B cell (primary cell): ENCODE measurements at places on chromosomes 7 and 10. TPM values are rescaled to one million over a fixed set of nuclear protein-coding genes. Genes with fewer than 3 reads are reported as not detected.

The METTL27 gene
- total RNA-seq = 1.5 and 1.9 TPM in 2 replicates

The THSD7A gene
- not detected in 2 replicates for total RNA-seq

The RBM17 gene
- 162 and 168 TPM in 2 replicates for total RNA-seq

The TMEM273 gene
- total RNA-seq = 36.0 and 37.5 TPM in 2 replicates

The LRIT1 gene
- not detected in 2 replicates for total RNA-seq

The KCND2 gene
- total RNA-seq = not detected in 2 replicates

The KAZALD1 gene
- 0.34 and 0.51 TPM in 2 replicates for total RNA-seq

The ASZ1 gene
- total RNA-seq = not detected in 2 replicates

The FAM25A gene
- total RNA-seq = not detected in 2 replicates

The SPDYE5 gene
- total RNA-seq = not detected in 2 replicates

The CCDC146 gene
- 8.5 and 10.2 TPM in 2 replicates for total RNA-seq

The TUBAL3 gene
- total RNA-seq = not detected in 2 replicates

The OPALIN gene
- not detected in 2 replicates for total RNA-seq

The CPED1 gene
- total RNA-seq = 0.44 TPM in 1 of 2 replicates, not detected in the other

The LIPM gene
- not detected in 2 replicates for total RNA-seq

The AGBL3 gene
- 10.9 and 11.1 TPM in 2 replicates for total RNA-seq

The SLC26A5 gene
- total RNA-seq = not detected in 2 replicates

The NUTM2A gene
- total RNA-seq = 0.63 and 0.96 TPM in 2 replicates

The CALHM3 gene
- not detected in 2 replicates for total RNA-seq

The CPA5 gene
- not detected in 2 replicates for total RNA-seq

The PTPRN2 gene
- total RNA-seq = 1.5 and 2.0 TPM in 2 replicates

The ARF5 gene
- total RNA-seq = 77.1 and 85.5 TPM in 2 replicates

The NXPH1 gene
- not detected in 2 replicates for total RNA-seq

The ASIC3 gene
- 2.9 and 4.8 TPM in 2 replicates for total RNA-seq

The POM121 gene
- total RNA-seq = 56.2 and 57.9 TPM in 2 replicates

The PIP4K2A gene
- 100 and 103 TPM in 2 replicates for total RNA-seq

The FXYD4 gene
- total RNA-seq = not detected in 2 replicates

The LYZL1 gene
- total RNA-seq = not detected in 2 replicates

The MYL10 gene
- total RNA-seq = not detected in 2 replicates

The PDE1C gene
- total RNA-seq = 0.52 TPM in 1 of 2 replicates, not detected in the other

The DEPP1 gene
- total RNA-seq = not detected in 2 replicates

The CALML3 gene
- total RNA-seq = not detected in 2 replicates

The GHRHR gene
- not detected in 2 replicates for total RNA-seq

The C7orf57 gene
- total RNA-seq = not detected in 2 replicates
